ENCODE measurements at places on chromosomes 5 and 9.

DNA sequence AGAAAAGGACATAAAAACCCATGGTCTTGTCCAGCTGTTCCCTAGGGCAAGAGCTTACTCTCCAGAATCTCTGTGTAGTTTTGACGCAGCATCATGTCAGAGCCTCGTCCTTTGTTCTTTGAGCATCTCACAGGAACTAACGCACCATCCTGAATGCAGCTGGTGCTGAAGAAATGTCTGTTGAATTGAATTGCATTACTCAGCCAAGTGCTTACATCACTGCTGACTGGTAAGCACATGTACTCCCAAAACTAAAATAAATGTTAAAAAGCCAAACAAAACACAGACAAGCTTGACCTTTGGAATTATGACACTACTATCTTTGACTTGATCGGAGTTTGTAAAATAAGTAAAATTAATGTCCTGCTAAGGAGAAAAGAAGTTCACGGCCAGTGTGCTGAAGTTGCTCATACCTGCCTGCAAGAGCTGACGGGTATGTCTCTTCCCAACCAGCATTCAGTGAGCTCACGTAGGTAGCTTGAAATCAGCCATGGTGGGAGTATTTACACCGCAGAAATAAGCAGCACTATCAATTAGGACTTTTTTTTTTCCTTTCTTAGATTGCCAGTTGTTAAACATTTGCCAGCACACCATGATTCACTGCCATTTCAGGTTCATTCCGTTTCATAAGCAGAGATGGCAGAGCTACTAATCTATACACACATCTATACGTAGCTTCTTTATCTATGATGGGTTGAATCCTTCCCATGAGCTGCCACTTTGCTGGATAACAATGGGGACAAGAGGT, 310.6 kb upstream of the MSX2 start:
- H3K27ac ChIP-seq: no peak overlapping the region
- H3K27me3 ChIP-seq: peaks cover 10% of the 10 kb centered on the region
- H3K4me3 ChIP-seq: no peak overlapping the region
- no peaks in the 10 kb centered on the region for H3K36me3 ChIP-seq

DNA sequence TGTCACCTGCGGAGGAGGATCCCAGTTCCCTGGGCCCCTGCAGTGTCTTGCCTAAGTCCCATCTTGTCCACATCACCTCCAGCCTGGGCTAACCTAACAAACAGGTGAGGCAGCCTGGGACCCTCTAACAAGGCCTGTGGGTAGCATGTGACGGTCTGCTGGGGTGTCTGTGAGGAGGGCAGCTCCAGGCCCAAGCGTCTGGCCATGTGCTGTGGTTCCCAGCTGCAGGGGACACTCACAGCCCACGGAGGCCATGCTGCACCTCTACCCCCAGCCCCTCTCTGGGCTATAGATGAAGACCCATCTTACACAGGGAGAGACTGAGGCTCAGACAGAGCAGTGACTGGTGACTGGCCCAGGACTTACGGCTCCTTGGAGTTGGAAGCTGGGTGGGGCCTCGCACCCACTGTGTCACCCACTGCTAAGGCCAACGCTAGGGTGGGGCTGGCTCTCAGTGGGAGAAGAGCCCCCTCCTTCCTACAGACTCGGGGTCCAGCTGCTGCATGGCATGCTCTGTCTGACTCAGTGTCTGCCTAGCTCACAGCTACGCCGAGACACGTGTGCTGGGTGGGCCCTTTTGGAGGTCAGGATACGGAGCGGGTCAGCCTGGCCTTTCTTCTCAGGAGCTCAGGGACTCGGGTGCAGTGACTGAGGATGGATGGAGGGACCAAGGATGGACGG, 40.8 kb upstream of the RNF130 start:
- H3K27ac ChIP-seq: no peak overlapping the region
- H3K27me3 ChIP-seq: no peaks in the 10 kb centered on the region
- H3K36me3 ChIP-seq: no peaks in the 10 kb centered on the region
- DNase-seq: no peak
- no peaks in the 10 kb centered on the region for H3K4me1 ChIP-seq

DNA sequence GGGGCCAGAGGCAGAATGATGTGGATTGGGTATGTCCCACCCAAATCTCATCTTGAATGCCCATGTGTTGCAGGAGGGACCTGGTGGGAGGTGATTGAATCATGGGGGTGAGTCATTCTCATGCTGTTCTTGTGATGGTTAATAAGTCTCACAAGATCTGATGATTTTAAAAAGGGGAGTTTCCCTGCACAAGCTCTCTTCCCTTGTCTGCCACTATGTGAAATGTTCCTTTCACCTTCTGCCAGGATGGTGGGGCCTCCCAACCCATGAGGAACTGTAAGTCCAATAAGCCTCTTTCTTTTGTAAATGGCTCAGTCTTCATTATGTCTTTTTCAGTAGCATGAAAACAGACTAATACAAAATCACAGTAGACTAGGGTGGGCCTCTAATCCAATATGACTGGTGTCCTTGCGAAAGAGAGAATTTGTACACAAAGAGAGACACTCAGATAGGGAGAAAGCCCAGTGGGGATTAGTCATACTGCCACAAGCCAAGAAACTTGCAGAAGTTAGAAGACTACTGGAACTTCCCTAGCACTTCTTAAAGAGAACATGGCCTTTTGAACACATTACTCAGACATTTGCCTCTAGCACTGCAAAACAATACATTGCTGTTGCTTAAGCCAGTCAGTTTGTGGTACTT, 68.4 kb downstream of the ANXA1 start:
- H3K27ac ChIP-seq: no peak overlapping the region
- no peak for DNase-seq
- H3K4me3 ChIP-seq: no peak overlapping the region

- H3K27me3 ChIP-seq: no peaks in the 10 kb centered on the region
- H3K27ac ChIP-seq: no peak overlapping the region
- peaks cover 2% of the 10 kb centered on the region for H3K36me3 ChIP-seq
- no peaks in the 10 kb centered on the region for H3K4me1 ChIP-seq
- H3K4me3 ChIP-seq: no peak overlapping the region
Observed at GRCh38 chr9:76176171-76176570, 218.1 kb downstream of the RFK start.

GRCh38 chr9:37967014-37967760, 63.3 kb upstream of the SLC25A51 start:
- peaks cover 46% of the 10 kb centered on the region for H3K4me1 ChIP-seq
- H3K27me3 ChIP-seq: no peaks in the 10 kb centered on the region
- no peak overlapping the region for H3K4me3 ChIP-seq
- no peak for DNase-seq
- peaks cover 12% of the 10 kb centered on the region for H3K36me3 ChIP-seq

DNA sequence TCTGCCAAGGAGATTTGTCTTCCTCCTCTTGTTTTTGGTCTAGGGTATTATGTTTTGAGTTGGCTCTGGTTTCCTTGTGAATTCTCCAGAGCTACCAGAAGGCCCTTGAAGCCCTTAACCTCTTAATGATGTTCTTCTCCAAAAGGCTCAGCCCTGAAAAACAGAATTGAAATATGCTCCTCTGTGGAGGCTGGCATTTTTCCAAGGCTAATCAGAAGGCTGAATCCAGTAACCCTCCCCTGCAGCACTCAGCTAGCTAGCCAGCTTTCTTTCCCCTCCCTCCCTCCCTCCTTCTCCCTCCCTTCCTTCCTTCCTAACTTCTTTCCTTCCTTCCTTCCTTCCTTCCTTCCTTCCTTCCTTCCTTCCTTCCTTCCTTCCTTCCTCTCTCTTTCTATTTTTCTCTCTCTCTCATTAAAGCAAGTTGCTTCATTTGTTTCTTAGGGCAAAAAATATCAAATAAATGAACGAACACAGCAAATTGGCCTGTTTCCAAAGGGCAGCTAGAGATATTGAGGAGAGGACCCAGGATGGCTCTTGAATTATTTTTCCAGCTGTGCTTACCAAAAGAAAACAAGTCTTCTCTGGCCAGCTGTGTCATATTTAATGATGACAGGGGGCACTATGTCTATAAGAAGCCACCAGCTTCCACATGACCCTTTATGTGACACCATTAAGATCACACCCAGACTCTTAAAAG, 38.7 kb downstream of the JAKMIP2 start:
- H3K27ac ChIP-seq: no peak overlapping the region
- no peaks in the 10 kb centered on the region for H3K36me3 ChIP-seq
- no peak overlapping the region for H3K4me3 ChIP-seq
- no peak for DNase-seq
- no peaks in the 10 kb centered on the region for H3K27me3 ChIP-seq
- no peaks in the 10 kb centered on the region for H3K4me1 ChIP-seq

DNA sequence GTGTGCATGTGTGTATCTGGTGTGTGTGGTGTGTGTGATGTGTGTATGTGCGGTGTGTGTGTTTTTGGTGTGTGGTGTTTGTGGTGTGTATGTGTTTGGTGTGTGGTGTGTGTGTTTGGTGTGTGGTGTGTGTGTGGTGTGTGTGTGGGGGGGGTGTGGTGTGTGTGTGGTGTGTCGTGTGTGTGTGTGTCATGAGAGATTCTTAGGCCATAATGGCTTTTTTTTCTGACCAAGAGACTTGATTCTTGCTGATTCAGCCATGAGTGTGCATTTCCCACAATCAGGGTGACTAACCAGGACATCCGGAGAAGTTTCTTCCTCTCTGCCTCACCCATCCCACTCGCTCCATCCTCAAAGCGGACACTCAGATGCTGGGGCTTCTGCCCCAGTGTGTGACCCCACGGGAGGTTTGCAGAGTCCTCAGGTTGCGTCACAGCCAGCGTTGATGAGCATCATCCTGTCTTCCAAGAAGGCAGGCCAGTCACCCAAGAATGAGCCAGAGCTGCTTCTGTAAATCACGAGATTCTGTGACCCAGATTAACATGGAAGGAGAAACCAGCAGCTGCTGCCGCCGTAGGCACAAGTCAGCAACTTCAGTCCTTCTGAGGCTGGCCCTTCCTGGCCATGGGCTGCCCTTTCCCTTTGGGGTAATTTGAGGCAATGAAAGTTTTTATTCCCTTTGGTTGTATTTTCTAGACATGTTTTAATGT, 12.5 kb upstream of the CTSL start:
- peak overlapping the region; percentile 14 for H3K27ac ChIP-seq
- H3K27me3 ChIP-seq: no peaks in the 10 kb centered on the region
- peaks cover 8% of the 10 kb centered on the region for H3K36me3 ChIP-seq
- H3K4me1 ChIP-seq: no peaks in the 10 kb centered on the region
- DNase-seq: peak; percentile 40

GRCh38 chr9:69771775-69772418, 12.1 kb upstream of the PTAR1 start:
- DNase-seq: no peak
- no peak overlapping the region for H3K4me3 ChIP-seq
- no peak overlapping the region for H3K27ac ChIP-seq
- no peaks in the 10 kb centered on the region for H3K36me3 ChIP-seq

GRCh38 chr9:2574203-2574602, 47.4 kb upstream of the VLDLR start:
- H3K4me3 ChIP-seq: no peak overlapping the region
- H3K27ac ChIP-seq: no peak overlapping the region
- H3K4me1 ChIP-seq: peaks cover 12% of the 10 kb centered on the region
- no peaks in the 10 kb centered on the region for H3K36me3 ChIP-seq
- H3K27me3 ChIP-seq: no peaks in the 10 kb centered on the region

- peak overlapping the region; percentile 23 for H3K27ac ChIP-seq
- no peaks in the 10 kb centered on the region for H3K36me3 ChIP-seq
- no peak overlapping the region for H3K4me3 ChIP-seq
- no peaks in the 10 kb centered on the region for H3K27me3 ChIP-seq
- peaks cover 1% of the 10 kb centered on the region for H3K4me1 ChIP-seq
Observed at GRCh38 chr5:150146862-150147601, 8.6 kb downstream of the PDGFRB start.

Data from liver (tissue), 10 donors.